ENCODE measurements at places on chromosomes 2 and 18.

- DNase-seq: no peak
These were observed 14.6 kb downstream of the ENOSF1 start for GRCh38 chr18:697800-698199.

DNA sequence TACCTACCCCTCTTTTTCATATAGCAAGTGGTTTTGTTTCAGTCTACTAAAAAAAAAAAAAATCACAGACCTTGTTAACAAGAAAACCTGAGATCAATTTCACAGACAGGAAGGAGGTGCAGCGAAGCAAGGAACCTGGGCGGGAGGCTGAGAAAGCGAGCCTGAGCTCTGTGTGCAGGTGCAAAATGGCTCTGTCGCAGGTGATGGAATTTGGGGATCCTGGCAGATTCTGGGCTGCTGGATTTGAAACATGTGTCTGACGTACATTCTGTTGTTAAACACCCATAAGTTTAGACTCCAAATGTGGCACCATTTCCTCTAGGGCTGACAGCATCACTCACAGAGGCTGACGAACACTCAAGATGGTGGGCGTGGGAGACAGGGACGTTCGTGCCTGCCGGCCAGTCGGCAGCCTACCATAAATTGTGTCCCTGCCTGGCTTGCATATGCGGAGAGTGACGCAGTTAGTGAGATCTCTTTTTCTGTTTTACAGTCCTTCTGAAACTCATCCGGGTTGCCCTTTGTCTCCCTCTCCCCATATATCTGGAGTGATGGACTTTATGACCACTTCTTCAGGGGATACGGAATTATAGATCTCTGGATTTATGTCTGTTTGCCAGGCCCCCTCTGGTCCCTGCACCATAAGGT, 8.8 kb upstream of the DDX1 start:
- DNase-seq: no peak

- DNase-seq: no peak
These were observed 416.6 kb upstream of the SMIM21 start for GRCh38 chr18:75844146-75844545.

- no peak for DNase-seq
These were observed 871 bp upstream of the DUSP28 start for GRCh38 chr2:240559286-240559685.

DNA sequence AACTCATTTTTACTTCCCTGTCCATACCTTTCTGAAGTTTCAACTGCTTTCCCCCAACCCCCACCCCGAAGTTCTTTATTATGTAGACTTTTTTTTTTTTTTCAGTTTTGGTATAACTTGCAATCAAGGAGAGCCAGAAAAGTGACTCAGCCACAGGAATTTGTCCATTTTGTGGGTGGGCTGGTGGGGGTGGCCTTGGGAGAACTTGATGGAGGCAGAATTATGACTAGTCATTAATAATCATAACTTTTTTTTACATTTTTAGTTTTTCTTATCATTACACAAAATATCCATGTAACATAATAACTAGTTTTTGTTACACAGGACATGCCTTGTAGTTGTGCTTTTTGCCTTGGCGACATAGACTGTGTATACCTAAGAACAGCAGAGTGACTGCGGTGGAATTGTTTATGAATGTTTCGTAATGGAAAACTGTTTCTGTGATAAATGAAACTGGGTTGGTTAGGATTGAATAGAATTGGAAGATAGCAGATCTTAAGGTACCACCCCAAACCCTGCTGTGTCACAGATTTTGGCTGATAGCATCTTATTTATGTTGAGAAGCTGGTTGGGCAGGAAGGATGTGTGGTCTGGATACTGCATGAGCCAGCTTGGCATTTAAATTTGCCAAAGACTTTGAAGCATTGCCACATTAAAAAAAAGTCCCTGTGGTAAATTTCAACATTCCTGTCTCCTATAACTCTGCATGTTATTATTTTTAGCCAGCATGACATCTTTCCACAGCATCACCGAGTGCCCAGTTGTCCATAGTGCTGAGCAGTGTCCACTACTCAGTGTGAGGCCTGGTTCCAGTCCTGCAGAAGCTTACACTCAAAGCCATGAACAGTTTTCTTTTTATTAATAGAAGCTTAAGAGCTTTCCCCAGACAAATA, 30.7 kb downstream of the LYPD6B start:
- DNase-seq: no peak

All from activated naive CD4-positive, alpha-beta T cell (primary cell).